ENCODE measurements at places on chromosomes 7 and 10.
A peak's percentile ranks its signal among the peaks of the same experiment; 100 is the strongest.

DNA sequence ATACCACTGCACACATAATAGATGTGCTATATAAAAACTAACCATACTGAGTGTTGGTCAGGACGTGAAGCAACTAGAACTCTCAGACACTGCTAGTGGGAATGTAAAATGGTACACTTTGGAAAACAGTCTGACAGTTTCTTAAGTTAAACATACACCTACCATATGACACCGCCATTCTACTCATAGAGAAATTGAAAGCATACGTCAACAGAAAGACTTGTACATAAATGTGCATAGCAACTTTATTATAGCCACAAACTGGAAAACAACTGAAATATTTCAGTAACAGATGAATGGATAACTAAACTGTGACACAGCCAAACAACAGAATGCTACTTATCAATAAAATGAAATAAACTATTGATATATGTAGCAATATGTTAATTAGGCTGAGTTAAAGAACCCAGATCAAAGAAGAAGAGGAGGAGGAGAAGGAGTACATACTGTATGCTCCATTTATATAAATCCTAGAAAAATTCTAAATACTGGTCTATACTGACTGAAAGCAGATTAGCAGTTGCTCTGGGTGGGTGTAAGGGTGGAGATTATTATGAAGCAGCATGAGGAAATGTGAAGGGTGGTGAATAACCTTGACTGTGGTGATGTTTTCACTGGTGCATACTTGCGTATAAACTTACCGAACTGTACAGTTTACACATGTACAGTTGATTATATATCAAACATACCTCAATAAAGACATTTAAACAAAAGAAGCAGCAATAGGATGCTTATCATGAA is 48.6 kb downstream of the ARHGAP21 start:
- no peak for DNase-seq

DNA sequence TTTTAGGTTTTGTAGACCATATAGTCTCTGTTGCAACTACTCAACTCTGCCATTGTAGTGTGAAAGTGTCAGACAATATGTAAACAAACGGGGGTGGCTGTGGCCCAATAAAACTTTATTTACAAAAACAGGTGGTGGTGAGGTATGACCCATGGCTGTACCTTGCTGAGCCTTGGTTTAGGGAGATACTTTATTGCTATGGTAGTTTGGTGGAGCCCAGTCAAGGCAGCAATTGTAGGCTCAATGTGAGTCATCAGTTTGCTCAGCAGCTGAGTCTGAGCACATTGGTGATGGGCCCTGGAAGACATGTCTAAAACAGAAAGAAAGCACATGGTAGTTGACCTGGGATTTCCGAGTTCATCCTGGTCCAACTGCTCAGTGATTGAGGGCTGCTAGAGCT is 242.5 kb downstream of the REEP3 start:
- no peak for DNase-seq

DNA sequence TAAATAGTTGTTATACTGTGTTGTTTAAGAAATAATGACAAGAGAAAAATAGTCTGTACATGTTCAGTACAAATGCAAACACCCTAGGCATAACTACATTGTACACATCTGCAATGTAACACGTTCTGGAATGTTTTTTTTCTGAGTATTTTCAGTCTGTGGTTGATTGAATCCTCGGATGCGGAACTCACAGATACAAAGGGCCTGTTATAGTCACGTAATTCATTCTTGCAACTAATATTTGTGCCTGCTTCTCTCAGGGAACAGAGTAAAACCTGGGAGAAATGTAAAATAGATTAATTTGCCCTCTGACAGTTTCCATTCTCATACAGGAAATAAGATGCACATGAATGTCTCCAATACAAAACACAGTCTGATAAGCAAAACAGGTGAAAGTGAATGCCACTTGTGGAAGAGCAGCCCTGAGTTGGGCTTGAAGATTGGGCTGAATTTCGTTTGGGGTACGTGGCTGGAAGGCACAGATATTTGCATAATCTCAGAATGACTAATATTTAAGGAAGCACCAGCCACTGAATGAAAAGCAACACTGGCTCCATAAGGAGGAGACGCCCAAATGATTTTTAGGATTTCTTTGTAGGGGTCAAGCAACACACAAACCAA is 19.1 kb downstream of the DENND2A start:
- no peak for DNase-seq

DNA sequence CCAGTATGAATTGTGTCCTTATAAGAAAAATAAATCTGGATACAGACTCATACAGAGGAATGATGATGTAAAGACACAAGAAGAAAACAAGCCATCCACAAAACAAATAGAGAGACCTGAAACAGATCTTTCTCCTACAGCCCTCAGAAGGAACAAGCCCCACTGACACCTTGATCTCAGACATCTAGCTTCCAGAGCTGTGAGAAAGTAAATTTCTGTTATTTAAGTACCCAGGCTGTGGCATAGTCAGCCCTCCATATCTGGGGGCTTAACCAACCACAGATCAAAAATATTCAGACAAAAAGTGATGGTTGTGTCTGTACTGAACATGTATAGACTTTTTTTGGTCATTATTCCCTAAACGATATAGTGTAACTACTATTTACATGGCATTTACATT is 23.9 kb upstream of the ANKRD1 start:
- no peak for DNase-seq

DNA sequence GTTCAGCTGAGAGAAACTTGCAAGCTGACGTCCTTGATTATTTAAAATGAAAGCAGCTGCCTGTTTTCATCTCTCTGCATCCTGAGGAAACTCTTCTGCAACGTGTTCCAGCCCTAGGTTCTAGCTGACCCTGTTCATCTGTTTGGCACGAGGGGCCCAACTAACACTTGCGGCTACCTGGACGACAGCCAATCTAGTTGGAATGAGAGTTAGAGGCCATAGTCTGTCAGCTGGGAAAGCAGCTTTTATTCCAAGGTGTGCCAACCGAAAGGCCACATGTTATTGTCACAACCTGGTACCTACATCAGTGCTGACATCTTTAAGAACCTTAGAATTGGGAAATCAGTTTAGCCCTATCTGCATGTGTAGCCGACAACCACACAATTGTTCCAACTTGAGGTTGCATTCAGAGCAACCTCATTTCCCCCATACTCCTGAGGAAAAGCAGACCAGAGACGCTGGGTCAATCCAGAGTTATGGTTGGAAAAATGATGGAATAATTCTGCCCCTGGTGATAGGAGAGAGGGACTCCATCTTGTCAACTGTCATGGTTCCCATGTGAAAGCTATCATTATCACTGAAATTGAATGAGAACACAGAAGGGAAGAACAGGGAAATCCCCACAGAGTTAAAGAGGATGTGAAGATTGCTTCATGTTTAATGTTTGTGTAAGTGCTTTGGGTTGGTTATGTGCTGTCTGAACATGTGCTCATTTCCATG is 121.6 kb downstream of the EGFR start:
- no peak for DNase-seq

GRCh38 chr10:90458571-90458970 is 399.3 kb downstream of the HTR7 start:
- no peak for DNase-seq

- DNase-seq: no peak
Observed at GRCh38 chr7:16554518-16555236, 28.1 kb downstream of the LRRC72 start.

- no peak for DNase-seq
Observed at GRCh38 chr10:102814453-102814871, 22.8 kb downstream of the CYP17A1 start.

- no peak for DNase-seq
Observed at GRCh38 chr10:14180911-14181566, 149.7 kb downstream of the FRMD4A start.

GRCh38 chr7:118758582-118758981 is 534.1 kb downstream of the ANKRD7 start:
- no peak for DNase-seq

- DNase-seq: no peak
Observed at GRCh38 chr10:44713307-44713706, 197.8 kb upstream of the TMEM72 start.

- no peak for DNase-seq
Observed at GRCh38 chr7:103823084-103823483, 166.4 kb downstream of the RELN start.

- DNase-seq: no peak
Observed at GRCh38 chr7:103824251-103824650, 165.2 kb downstream of the RELN start.

- DNase-seq: no peak
Observed at GRCh38 chr7:23462846-23463245, 7.4 kb downstream of the IGF2BP3 start.

GRCh38 chr7:78441737-78442136 is 643.2 kb downstream of the PHTF2 start:
- DNase-seq: no peak

GRCh38 chr10:96352027-96352426 is 6.8 kb downstream of the OPALIN start:
- no peak for DNase-seq

GRCh38 chr7:84194484-84195271 is at the start of gene SEMA3A:
SEMA3A (minus strand) TSS chr7:84194789; CDS start chr7:84194586, 203 bp downstream.
- peak; percentile 0 for DNase-seq

GRCh38 chr7:1667566-1668395 is 2.3 kb upstream of the ELFN1 start:
- DNase-seq: no peak

GRCh38 chr7:100825215-100825671 is 2.1 kb downstream of the EPHB4 start:
- DNase-seq: no peak

GRCh38 chr7:130841416-130841815 is 107.4 kb upstream of the KLF14 start:
- no peak for DNase-seq

DNA sequence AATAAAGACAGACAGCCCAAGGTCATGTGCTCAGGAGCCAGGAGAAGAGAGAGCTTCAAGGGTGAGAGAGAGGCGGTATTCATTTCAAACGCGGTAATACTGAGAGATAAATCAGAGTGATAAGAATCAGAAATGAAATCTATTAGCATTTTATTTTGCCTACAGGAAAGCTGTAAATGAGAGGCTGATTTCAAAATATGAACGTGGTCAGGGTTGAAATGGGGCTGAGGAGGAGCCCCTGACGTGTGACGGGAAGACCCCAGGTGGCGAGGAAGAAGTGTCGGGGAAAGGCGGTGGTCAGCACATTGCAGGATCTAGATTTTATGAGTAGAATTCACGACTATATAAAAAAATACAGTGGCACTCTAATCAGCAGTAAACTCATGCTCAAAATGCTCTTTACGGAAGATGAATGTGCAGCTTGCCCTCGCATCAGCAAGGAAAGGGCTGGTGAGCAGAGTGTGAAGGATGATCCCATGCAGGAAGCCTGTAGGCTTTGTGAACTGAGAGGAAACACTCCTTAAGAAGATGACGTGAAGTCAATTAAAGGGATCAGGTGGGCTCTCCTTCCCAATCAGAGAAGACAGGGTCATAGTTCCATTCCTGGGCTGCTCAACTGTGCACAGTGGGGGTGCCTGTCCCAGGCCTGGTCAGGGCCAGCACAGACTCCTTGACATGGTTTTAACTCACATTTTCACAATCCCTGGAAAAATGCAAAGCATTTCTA is 360.2 kb downstream of the PTPRN2 start:
- no peak for DNase-seq

DNA sequence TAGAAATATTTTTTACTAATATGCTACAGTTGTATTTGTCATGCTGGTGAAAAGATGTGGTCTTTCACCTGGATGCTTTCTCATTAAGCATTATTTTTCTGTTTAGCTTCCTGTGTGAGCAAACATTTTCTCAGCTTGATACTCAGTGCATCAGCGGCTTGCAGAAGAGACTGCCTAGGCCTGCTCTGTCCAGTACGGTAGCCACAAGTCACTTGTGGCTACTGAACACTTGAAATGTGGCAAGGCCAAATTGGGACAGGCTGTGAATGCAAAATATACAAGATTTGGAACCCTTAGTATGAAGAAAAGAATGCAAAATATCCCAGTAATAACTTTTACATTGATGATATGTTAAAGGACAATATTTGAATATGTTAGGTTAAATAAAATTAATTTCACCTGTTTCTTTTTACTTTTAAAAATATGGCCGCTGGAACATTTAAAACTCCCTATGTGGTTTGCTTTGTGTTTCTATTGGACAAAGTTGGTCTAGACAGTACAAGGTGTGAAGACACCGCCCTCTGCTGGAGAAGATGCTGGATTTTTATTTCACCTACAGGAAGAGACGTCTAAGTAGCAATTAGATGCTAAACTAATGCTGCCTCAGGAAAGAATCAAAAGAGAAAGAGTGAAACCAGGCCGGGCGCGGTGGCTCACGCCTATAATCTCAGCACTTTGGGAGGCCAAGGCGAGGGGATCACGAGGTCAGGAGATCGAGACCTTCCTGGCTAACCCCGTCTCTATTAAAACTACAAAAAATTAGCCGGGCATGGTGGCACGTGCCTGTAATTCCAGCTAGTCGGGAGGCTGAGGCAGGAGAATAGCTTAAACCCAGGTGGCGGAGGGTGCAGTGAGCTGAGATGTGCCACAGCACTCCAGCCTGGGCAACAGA is 5.3 kb downstream of the SRGN start:
- peak; percentile 76 for DNase-seq

GRCh38 chr7:94875201-94875600 is 32.2 kb upstream of the PPP1R9A start:
- no peak for DNase-seq
